CD8-positive, alpha-beta T cell (primary cell): ENCODE measurements at places on chromosomes 12 and 14.

- DNase-seq: no peak
These were observed 42.5 kb upstream of the C14orf180 start for GRCh38 chr14:104536942-104537612.

DNA sequence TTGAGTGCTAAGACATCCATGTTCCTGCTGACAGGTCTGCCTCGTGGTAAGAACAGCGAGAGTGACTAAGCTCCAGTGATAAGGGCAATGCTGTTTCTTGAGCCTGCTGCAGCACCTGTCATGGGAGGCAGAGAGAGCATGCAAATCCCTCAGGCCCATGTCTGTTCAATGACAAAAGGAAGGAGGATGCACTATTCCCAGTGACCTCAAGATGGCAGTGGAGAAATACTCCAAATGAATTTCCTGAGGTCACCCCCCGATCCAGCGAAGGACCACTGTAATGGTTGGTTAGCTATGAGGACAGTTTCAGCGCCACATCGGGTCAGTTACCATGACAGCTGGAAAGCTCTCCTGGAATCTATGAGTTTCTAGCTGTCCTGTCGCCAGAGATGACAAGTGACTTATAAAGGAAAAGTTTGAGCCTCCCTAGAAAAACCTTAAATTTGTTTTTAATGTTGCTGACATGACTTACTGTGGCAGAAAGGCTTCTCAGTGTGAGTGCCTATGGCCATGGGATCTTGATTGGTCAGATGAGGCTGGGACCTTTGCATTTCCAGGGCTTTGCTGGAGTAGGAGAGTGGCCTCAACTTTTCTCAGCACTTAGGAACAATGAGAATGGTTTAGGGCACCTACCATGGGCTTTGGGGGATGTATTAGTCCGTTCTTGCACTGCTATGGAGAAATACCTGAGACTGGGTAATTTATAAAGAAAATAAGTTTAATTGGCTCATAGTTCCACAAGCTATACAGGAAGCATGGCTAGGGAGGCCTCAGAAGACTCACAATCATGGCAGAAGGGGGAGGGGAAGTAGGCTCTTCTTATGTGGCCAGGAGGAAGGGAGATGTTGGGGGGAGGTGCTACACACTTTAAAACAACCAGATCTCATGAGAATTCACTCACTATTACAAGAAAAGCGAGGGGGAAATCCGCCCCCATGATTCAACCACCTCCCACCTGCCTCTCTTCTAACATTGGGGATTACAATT is 88.0 kb upstream of the TMEM260 start:
- peak; percentile 62 for DNase-seq

DNA sequence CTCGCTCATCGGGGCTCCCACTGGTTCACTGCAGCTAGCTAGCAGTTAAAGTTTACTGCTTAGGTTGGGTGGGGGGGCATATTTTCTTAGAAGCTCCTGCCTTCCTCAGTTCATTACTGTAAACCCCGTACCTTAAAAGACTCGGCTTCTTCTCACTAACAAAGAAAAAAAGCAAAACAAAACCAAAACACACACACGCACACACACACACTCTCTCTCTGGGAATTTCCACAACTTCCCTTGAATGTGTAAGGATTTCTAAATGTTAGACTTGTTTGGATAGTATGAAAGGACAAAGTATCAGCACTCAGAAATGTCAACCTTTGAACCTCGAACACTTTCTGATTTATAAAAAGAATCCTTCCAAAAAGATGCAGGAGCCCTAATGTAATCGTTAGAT is 927 bp downstream of the PTHLH start:
- DNase-seq: no peak

GRCh38 chr14:29264865-29265264 is 498.3 kb downstream of the FOXG1 start:
- DNase-seq: no peak

DNA sequence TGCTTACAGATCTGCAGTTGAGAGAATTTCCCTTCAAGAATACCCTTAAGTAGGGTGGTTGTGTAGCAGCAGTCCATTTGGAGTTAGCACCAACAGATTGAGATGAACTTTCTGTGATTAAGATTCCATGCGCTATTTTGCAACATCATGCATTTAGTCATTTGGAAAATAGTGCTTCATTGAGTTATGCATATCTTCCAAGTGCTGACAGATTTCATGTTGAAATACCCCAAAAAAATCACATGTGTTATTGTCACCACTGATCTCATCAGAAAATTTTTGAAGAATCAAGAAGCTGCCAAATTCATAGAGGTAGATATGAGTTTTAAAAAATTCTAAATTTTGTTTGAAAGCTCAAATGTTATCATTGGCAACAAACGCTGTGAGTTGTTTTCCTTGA is 35.5 kb upstream of the OSBPL8 start:
- DNase-seq: no peak

GRCh38 chr12:118164798-118165486 is 29.0 kb downstream of the PEBP1 start:
- no peak for DNase-seq

DNA sequence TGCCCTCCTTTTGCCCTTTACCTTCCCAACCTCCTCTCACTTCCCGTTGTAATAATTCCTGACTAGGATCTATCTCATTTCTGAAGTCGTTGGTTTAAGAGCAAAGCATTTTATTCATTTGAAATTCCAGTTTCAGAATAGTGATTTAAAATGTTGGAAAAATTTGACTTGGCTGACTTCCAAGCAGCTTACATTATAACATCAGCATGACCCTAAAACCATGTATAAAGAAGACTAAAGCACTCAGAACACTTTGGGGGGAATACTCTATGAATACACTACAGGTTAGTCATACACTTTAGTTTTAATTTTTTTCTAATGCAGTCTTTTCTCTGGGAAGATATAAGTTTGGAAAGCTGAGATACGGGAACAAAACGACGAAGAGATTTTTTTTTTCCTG is 161.1 kb downstream of the BTG1 start:
- no peak for DNase-seq

- no peak for DNase-seq
These were observed 114.2 kb downstream of the TTC6 start for GRCh38 chr14:37709419-37710195.

DNA sequence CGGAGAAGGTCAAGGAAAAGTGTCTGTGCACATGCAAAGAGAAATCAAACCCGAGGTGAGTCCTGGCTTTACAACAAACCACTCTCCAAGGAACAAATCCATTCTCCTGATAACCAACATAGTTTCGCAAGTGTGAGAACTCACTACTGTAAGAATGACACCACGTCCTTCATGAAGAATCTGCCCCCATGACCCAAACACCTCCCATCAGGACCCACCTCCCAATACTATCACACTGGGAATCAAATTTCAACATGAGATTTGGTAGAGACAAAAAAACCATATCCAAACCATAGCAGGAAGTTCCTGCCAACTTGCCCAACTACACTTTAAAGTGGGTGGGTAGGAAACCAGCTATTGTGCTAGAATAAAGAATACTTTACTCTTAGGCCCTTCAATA is 2.4 kb upstream of the ERC1 start:
- no peak for DNase-seq

DNA sequence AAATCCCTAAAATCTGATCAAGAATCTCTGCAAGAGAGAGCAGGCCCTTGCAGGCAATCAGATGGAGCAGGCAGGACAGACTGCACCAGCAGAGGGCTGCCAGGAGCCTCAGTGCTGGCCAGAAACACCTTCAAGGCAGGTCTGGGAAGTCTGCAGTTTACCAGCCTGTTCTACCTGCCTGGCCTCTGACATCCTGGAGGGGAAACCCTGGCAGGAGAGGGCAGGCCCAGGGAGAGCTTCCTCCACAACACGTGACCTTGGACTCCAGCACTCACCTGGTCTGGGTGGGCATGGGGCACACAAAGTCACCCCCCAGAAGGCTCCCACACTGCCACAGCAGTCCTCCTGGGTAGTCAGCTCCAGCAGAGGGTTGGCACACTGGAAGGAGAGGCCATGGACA is 56.0 kb downstream of the ISCA2 start:
- no peak for DNase-seq

DNA sequence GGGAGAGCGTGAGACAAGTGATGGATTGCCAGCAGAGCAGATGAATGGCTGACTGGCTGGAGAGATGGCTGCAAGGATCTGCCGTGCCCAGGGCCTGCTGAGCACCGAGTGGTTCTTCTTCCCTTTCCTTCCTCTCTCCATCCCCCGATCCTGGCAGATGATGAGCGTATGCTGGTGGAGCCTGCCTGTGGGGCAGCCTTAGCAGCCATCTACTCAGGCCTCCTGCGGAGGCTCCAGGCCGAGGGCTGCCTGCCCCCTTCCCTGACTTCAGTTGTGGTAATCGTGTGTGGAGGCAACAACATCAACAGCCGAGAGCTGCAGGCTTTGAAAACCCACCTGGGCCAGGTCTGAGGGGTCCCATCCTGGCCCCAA is 15.5 kb downstream of the SDSL start:
- no peak for DNase-seq

- no peak for DNase-seq
These were observed 10.1 kb upstream of the FBXO33 start for GRCh38 chr14:39442293-39442692.

- no peak for DNase-seq
These were observed 144.8 kb downstream of the TBC1D30 start for GRCh38 chr12:64968989-64969819.

DNA sequence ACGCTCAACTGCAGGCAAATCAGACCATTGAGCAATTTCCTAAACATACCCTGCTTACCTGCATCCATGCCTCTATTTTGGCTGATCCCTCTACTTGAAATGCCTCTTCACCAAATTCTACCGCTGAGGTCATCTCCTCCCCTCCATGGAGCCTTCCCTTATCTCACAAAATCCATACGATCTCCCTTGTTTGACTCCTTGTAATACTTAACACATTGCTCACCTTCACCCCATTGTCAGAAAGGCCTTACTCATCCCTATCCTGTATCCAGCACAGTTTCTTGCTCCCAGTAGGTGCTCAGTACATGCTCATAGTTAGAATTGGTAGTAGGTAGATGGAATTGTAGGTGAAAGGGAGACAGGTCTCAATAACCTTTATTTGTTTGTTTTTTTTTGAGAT is 5.4 kb downstream of the DDN start:
- DNase-seq: no peak

DNA sequence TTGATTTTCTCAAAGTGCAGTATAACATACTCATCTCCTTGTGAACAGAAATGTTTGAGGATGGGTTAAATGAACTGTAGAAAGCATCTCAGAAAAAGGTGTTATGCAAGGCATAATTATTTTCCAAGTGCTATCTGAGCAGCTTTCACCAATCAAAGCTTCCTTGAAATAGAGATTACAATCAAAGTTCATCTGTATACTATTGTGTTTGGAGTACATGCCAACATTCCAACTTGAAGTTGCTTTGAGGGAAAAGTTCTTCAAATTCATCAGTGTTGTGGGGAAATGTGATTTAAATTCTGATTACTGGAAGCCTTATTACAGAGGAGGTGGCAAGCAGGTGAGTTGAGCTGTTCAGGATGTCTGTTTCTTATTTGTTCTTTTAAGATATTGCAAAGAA is 68.2 kb downstream of the TMTC2 start:
- no peak for DNase-seq

- no peak for DNase-seq
These were observed 217.1 kb upstream of the PLEKHG7 start for GRCh38 chr12:92485351-92486348.

DNA sequence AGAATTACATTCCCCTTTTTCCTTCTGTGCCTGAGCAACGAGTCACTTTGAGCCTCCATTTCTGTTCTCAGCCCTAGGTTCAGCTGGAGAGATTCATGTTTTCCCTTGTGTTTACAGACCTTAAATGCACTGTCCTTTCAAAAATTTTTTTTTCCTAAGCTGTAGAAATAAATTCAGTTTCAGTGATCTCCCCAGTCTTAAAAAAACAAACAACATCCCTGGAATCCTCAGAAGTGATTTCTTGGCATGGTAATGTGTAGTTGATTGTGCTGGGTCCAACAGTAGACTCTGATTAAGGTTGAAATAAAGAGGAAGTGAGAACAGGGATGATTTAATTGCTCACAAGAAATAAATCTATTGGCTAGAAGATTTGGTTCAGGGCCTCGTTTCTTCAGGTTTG is 89.3 kb downstream of the NTN4 start:
- DNase-seq: no peak

DNA sequence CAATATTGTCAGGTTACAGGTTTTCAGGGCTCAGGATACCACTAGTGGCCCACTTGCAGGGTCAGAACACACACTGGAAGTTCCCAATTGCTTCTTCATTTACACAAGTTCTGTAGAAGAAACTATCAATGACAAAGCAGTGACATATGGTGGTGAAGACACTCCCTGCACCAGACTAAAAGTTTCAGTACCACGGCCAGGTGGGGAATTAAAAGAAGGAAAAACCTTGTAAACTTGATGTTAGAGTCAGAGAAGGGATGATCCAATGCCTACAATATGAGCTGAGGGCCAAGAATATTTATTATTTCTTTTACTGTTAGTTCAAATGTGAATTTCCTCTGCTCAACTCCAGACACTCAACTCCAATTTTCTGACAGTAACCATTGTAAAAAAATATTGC is 31.8 kb upstream of the CHST11 start:
- DNase-seq: no peak

DNA sequence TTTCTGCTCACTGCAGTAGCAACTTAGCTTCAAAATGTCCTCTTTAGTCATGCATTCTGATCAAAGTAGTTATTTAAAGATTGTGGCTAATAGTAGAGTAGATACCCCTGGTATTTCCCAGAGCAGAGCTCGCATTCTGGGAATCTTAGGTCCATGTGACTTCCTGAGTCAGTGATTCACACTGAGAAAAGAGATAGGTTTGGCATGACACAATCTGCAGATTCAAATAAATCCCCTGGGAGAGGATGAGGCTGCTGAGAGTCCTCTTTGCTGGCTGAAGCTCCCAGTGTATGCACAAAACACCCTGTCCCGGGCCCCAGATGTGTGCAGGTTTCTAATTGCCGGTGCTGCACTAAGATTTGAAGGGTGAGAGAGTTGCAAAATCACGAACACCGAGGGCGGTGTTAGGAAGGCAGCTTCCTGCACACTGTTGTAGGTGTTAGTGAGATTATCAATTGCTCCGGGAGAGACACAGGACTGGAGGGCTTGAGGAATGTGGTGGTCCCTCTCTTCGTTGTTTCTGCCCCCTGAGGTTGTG is 233.2 kb downstream of the NRXN3 start:
- no peak for DNase-seq

- DNase-seq: no peak
These were observed 52.1 kb upstream of the DCD start for GRCh38 chr12:54700301-54700700.

- DNase-seq: no peak
These were observed 57.3 kb downstream of the GALNT16 start for GRCh38 chr14:69317102-69317755.

GRCh38 chr14:71672596-71672995 is 259.6 kb upstream of the RGS6 start:
- DNase-seq: no peak

- no peak for DNase-seq
These were observed 56.3 kb downstream of the SLC16A7 start for GRCh38 chr12:59652130-59652529.

DNA sequence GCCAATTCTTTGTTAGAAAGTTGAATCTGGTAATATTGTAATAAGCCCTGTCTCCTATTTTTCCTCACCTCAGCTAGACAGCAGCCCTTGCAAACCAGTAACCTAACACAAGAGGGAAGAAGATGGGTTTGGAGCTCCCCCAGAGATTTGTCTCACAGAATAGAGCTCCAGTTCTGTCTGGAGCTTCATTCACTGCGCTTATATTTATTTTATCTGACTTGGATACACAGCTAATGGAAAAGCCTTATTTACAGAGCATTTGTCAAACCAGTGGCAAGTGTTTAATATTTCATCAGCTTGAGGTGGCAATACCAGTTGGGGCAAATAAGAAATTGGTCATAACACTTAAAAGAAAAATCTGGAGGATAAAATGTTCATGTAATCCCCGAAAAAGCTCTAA is 1094.0 kb downstream of the FSCB start:
- no peak for DNase-seq

GRCh38 chr12:115962216-115962615 is 315.3 kb downstream of the MED13L start:
- no peak for DNase-seq
